Activated T-cell treated with anti-CD3 and anti-CD28 coated beads for 24 hours (primary cell): ENCODE measurements at places on chromosomes 5 and 9.

DNA sequence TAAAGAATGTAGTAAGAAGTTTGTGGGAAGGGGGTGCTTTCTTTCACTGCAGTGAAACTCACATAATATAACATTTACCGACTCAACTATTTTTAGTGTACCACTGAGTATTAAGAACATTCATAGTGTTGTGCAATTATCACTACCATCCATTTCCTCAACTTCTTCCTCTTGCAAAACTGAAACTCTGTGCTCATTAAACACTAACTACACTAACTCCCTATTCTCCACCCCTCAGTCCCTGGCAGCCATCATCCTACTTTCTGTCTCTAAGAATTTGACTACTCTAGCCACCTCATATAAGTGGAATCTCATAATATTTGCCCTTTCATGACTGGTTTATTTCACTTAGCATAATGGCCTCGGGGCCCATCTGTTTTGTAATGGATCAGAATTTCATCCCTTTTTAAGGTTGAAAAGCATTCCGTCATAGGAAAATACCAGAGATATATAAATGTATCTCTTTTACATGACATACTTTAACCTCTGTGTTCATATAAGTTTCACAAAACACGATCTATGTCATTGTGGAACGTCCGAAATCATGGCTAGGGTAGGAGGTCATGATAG lies 56.3 kb upstream of the DIRAS2 start:
- DNase-seq: no peak

GRCh38 chr5:122091936-122092600 lies 14.0 kb upstream of the LOX start:
- DNase-seq: no peak

GRCh38 chr5:89694026-89694550 lies 715.5 kb downstream of the CETN3 start:
- DNase-seq: no peak

- DNase-seq: no peak
Observed at GRCh38 chr9:126239515-126239914, 87.1 kb upstream of the MVB12B start.

DNA sequence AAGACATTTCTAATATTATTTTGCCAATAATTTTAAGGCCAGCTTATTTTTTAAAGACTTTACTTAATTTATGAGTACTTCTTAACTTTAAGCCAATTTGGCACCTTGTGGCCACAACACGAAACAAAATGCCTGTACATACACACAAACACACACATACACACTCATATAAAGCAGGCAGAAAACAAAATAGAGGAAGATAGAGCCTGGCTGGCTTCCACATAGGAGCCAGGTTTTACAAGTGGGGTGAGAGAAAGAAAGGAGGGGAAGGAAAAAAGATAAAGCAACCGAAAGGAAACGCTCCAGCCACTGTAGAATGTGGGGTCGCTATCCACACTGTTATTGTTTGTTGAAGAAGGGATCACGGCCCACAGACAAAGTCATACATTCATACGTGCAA lies 10.4 kb downstream of the GMCL2 start:
- no peak for DNase-seq

GRCh38 chr5:154868702-154869101 lies 10.3 kb downstream of the CNOT8 start:
- no peak for DNase-seq

DNA sequence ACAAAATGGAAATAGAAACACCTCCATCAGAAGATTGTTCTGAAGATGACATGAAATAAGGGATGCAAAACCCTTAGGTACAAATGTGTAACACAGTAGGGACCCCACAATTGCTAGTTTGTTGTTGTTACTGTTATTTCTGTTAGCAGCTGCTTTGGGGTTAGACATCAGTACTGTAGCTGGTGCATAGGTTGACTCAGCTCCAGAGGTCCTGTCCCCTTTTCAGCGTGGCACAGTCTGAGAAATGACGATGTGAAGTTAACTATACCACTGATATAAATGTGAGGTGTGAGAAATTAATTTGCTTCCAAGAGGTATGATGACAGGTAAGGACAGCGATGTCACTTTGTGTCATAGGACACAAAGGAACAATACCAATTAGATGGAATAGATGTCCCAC lies 384.6 kb upstream of the KLF4 start:
- DNase-seq: no peak

- no peak for DNase-seq
Observed at GRCh38 chr9:108836781-108837180, 19.0 kb downstream of the ACTL7B start.

DNA sequence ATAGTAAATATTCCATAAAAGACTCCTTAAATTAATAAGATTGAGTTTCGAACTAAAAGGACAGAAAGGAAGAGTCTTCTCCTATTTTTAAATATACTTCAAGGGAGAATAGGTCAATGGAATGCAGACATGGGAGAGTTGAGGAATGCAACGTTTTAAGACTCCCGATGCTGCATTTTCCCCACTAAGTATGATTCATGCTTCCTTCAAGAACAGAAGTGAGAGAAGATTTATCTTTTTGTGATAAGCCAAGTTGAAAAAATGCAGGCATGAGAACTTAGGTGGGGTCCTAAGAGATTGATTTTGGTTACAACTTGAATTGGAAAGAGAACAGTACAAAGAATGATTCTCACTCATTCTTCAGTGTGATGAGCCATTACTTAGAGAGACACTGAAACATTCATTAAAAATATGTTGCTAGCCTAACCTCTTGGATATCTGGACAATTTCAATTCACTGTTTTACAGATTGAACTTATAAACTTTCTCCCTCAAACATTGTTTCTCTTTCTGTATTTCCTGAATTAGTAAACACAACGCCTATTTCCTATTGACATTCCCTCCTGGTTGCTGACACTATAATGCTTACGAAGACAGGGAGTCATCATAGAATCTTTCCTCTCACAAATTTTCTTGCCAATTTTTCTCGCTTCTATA lies 1666.1 kb upstream of the WWC1 start:
- no peak for DNase-seq
